ENCODE measurements at places on chromosomes 6 and 20. TPM values are rescaled to one million over a fixed set of nuclear protein-coding genes. Genes with fewer than 3 reads are reported as not detected.

Gene HLA-DPA1
- 40.5 TPM for total RNA-seq

DNA sequence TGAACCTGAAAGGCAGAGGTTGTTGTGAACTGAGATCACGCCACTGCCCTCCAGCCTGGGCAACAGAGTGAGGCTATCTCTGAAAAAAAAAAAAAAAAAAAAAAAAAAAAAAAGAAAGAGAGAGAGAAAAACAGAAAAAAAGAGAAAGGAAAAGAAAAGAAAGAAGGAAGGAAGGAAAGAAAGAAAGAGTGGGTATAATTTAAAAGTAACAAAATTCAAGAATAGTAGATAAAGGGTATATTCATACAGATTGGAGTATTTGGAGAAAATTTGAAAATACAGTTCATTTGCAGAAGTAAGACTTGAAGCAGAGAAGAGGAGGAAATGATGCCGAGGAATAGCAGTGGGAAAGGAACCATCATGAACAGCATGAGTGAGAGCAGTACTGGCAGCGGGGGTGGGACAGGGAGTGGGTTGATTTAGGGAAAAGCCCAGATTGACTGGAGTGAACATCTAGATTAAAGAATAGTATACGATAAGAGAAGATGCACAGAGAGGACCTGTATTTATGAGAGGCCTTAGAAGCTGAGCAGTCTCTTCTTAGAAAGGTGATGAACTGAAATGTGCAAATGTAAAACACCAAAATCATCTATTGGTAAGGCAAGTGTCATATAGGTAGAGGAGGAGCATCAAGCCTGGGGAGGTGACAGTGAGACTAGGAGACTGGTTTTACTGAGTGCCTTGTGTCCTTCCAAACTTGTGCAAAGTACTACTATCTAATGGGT lies 17.8 kb upstream of the HLA-DRB1 start:
- H3K36me3 ChIP-seq: no peaks in the 10 kb centered on the region
- no peak overlapping the region for H3K27ac ChIP-seq
- H3K4me1 ChIP-seq: peaks cover 6% of the 10 kb centered on the region
- ATAC-seq: no peak

- no peak overlapping the region for H3K27ac ChIP-seq
- no peak for ATAC-seq
- H3K36me3 ChIP-seq: no peaks in the 10 kb centered on the region
- no peaks in the 10 kb centered on the region for H3K27me3 ChIP-seq
These were observed 754.6 kb upstream of the MAP3K7 start for GRCh38 chr6:91341473-91341872.

- H3K27ac ChIP-seq: no peak overlapping the region
- H3K36me3 ChIP-seq: no peaks in the 10 kb centered on the region
- H3K27me3 ChIP-seq: no peaks in the 10 kb centered on the region
- H3K4me1 ChIP-seq: no peaks in the 10 kb centered on the region
- ATAC-seq: no peak
These were observed 50.2 kb downstream of the TRAM2 start for GRCh38 chr6:52526634-52527033.

GRCh38 chr20:20079102-20079784 lies 26.9 kb downstream of the CFAP61 start:
- H3K36me3 ChIP-seq: no peaks in the 10 kb centered on the region
- H3K4me1 ChIP-seq: no peaks in the 10 kb centered on the region
- no peak for ATAC-seq
- peaks cover 18% of the 10 kb centered on the region for H3K27me3 ChIP-seq
- no peak overlapping the region for H3K27ac ChIP-seq

Gene RIPOR3
- total RNA-seq: not detected

DNA sequence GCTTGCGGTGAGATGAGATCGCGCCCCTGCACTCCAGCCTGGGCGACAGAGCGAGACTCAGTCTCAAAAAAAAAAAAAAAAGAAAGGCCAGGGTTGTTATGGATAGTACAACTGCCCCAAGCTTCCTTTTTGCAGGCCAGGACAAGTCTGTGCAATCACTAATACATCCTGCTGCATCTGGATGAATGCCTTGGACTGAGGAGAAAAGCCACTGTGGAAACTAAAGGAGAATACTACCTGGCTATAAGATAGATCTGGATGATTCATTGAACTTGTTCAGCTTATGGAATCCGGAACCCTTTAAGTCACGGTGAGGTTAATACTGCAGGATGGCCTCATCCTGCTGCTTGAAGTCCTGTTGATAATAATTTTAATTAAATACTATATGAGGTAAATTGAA lies 278.2 kb downstream of the TFAP2A start:
- H3K4me3 ChIP-seq: no peak overlapping the region
- no peaks in the 10 kb centered on the region for H3K4me1 ChIP-seq
- no peak overlapping the region for H3K27ac ChIP-seq
- H3K36me3 ChIP-seq: no peaks in the 10 kb centered on the region
- no peak for ATAC-seq
- no peaks in the 10 kb centered on the region for H3K27me3 ChIP-seq

DNA sequence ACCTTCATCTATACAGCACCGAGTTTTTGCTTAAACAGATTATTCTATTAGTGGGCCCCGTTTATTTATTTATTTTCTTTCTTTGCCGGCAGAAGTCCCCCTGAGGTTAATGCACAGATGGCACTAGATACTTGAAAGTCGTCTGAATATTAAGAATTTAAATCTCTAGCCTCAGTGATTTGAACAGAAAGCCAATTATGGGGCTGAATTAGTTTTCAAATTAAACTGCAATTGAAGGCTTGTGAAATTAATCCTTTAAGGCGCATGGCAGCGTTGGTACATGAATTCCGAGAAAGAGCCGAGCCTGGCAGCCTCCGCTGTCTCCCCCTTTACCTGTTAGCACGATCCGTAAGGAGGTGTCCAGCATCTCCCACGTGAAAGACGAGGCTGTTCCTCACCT lies 202.8 kb downstream of the TAF4 start:
- no peak overlapping the region for H3K27ac ChIP-seq
- no peak overlapping the region for H3K4me3 ChIP-seq
- H3K4me1 ChIP-seq: no peaks in the 10 kb centered on the region
- H3K27me3 ChIP-seq: no peaks in the 10 kb centered on the region

GRCh38 chr20:52736507-52736906 lies 235.7 kb upstream of the TSHZ2 start:
- H3K27me3 ChIP-seq: peaks cover 11% of the 10 kb centered on the region
- ATAC-seq: no peak
- no peaks in the 10 kb centered on the region for H3K4me1 ChIP-seq
- H3K27ac ChIP-seq: no peak overlapping the region
- H3K36me3 ChIP-seq: no peaks in the 10 kb centered on the region
- no peak overlapping the region for H3K4me3 ChIP-seq

DNA sequence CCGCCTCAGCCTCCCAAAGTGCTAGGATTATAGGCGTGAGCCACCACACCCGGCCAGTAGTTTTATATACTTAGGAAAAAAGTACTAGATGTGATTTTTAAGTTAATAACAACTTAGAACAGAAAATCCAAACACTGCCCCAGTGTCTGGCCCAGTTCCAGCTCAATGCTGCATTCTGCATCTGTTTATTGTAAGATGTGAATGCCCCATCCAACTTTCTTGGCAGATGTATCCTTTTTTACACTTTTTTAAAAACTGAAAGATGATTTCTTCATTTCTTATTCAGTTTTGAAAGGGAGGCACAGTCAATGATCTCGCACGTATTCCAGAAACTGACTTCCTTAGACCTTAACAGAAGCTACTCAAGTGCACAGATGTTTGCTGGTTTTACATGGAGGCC lies 85.6 kb upstream of the SRSF6 start:
- peaks cover 20% of the 10 kb centered on the region for H3K27me3 ChIP-seq
- no peaks in the 10 kb centered on the region for H3K4me1 ChIP-seq
- H3K4me3 ChIP-seq: no peak overlapping the region
- H3K27ac ChIP-seq: no peak overlapping the region

Gene SYNJ2
- 32.0 TPM for total RNA-seq

DNA sequence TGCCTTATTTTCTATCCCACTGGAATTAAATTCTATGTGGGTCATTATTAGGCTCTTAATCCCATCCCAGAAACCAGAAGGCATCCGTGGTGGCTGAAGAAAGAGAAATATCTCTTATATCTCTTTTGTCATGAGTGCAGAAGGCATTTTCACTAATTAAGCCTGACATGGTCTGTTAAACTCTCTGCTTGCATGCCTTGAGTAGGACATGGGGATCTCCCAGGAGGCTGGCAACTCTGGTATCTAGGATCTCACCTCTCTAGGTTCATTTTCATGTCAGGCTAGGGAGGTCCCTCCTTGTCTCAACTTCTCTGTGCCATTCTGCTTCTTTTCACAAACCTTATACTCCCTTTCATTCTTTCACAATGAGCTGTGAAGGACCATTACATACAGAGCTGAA lies 25.3 kb upstream of the GPR63 start:
- peaks cover 37% of the 10 kb centered on the region for H3K27me3 ChIP-seq
- no peak for ATAC-seq
- no peaks in the 10 kb centered on the region for H3K4me1 ChIP-seq
- H3K36me3 ChIP-seq: no peaks in the 10 kb centered on the region
- H3K27ac ChIP-seq: no peak overlapping the region

DNA sequence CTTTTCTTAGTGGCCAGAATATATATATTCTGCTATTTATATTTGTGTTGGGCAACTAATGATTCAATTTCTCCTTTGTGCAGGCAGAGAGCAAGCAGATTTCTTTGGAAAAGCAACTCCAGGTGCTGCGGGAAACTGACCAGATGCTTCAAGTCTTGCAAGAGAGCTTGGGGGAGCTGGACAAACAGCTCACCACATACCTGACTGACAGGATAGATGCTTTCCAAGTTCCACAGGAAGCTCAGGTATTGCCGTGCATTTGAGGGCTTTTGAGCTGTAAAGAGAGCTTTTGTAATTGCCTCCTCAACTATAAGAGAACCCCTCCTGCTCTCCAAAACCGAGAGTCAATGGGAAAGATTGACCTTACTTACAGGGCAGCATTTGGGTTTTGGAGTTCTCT lies 203.5 kb downstream of the UTRN start:
- no peaks in the 10 kb centered on the region for H3K27me3 ChIP-seq
- H3K4me3 ChIP-seq: no peak overlapping the region
- peaks cover 62% of the 10 kb centered on the region for H3K36me3 ChIP-seq
- no peak for ATAC-seq
- no peak overlapping the region for H3K27ac ChIP-seq

- no peaks in the 10 kb centered on the region for H3K36me3 ChIP-seq
- no peak overlapping the region for H3K27ac ChIP-seq
- H3K4me3 ChIP-seq: peak overlapping the region; percentile 58
- peaks cover 38% of the 10 kb centered on the region for H3K27me3 ChIP-seq
- peaks cover 17% of the 10 kb centered on the region for H3K4me1 ChIP-seq
These were observed 169.3 kb upstream of the ZNF337 start for GRCh38 chr20:25865715-25866656.

DNA sequence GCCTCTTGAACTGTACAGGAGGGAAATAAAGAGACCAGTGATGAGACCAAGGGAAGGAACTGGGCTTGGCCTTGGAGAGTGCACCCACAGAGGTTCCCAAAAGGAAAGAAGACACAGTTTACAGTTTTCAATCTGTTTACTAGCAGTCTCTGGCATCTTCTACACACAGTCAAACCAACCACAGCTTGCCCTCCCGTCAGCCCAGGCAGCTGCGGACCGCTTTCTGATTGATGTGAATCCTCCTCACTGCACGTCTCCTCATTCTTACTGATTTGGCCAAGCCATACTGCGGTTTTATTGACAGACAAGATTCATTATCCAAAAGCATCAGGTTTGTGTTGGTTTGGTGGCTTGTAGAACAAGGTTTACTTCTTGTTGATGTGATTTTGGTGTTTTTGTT lies 104.5 kb upstream of the ASF1A start:
- no peaks in the 10 kb centered on the region for H3K27me3 ChIP-seq
- H3K27ac ChIP-seq: no peak overlapping the region
- peaks cover 25% of the 10 kb centered on the region for H3K4me1 ChIP-seq
- peak overlapping the region; percentile 9 for H3K4me3 ChIP-seq
- ATAC-seq: no peak

GRCh38 chr6:165514621-165515020 lies 148.4 kb downstream of the PDE10A start:
- no peak for ATAC-seq
- no peaks in the 10 kb centered on the region for H3K27me3 ChIP-seq
- no peaks in the 10 kb centered on the region for H3K36me3 ChIP-seq
- no peak overlapping the region for H3K27ac ChIP-seq
- no peaks in the 10 kb centered on the region for H3K4me1 ChIP-seq

- H3K4me3 ChIP-seq: no peak overlapping the region
- H3K4me1 ChIP-seq: no peaks in the 10 kb centered on the region
- H3K27me3 ChIP-seq: no peaks in the 10 kb centered on the region
- ATAC-seq: peak; percentile 16
These were observed 16.8 kb upstream of the EEF1A1 start for GRCh38 chr6:73537677-73538076.

DNA sequence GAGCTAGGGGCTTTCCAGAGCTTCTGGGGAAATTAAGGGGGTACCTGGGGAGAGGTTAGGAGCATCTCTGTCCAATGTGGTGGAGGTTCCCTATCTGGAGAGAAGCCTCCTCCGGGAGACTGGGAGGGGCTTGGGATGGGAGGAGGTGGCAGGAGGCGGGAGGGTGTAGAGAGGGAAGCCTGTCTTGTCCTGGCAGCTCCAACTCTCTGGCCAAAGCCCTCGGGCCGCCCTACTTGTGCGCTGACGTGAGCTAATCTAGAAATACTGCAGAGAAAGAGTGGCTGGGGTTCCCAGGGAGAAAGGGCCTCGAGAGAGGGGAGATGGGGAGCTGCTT lies 1.6 kb upstream of the SLC32A1 start:
- peaks cover 10% of the 10 kb centered on the region for H3K36me3 ChIP-seq
- H3K27me3 ChIP-seq: peaks cover 82% of the 10 kb centered on the region
- no peak for ATAC-seq
- H3K4me3 ChIP-seq: no peak overlapping the region
- H3K4me1 ChIP-seq: peaks cover 17% of the 10 kb centered on the region

Gene TINAG
- not detected for total RNA-seq

Gene GPLD1
- total RNA-seq: 0.79 TPM

DNA sequence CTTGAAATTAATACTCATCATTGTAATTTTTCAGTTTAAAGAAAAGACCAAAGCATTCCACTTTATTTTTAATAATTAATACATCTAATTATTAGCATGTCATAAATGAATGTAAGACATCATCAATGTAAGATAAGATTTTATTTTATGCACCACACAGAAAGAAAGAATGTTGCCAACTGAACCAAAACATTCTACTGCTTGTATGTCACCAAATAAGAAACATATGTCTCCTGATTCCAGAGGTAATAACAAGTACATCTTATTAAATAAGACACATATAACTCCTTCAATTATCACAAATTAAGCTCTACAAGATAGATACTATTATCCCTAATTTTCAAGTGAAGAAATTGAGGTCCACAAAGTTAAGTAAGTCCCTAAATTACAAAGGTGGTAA lies 189.5 kb downstream of the GMDS start:
- no peak for ATAC-seq
- H3K4me3 ChIP-seq: no peak overlapping the region
- no peak overlapping the region for H3K27ac ChIP-seq
- H3K27me3 ChIP-seq: no peaks in the 10 kb centered on the region
- H3K4me1 ChIP-seq: peaks cover 10% of the 10 kb centered on the region

- H3K4me1 ChIP-seq: no peaks in the 10 kb centered on the region
- ATAC-seq: no peak
- no peak overlapping the region for H3K4me3 ChIP-seq
These were observed 412.7 kb downstream of the GRIK2 start for GRCh38 chr6:101806241-101806640.

GRCh38 chr6:21908161-21908848 lies 314.8 kb downstream of the SOX4 start:
- no peaks in the 10 kb centered on the region for H3K36me3 ChIP-seq
- H3K27ac ChIP-seq: no peak overlapping the region
- H3K27me3 ChIP-seq: peaks cover 9% of the 10 kb centered on the region
- H3K4me3 ChIP-seq: no peak overlapping the region
- no peaks in the 10 kb centered on the region for H3K4me1 ChIP-seq

Gene CALHM4
- not detected for total RNA-seq

- no peaks in the 10 kb centered on the region for H3K36me3 ChIP-seq
- no peaks in the 10 kb centered on the region for H3K27me3 ChIP-seq
- no peak for ATAC-seq
- no peak overlapping the region for H3K27ac ChIP-seq
- no peaks in the 10 kb centered on the region for H3K4me1 ChIP-seq
These were observed 106.8 kb downstream of the CDK19 start for GRCh38 chr6:110708295-110708950.
